ENCODE measurements at places on chromosomes 3 and 15.
A peak's percentile ranks its signal among the peaks of the same experiment; 100 is the strongest.

- DNase-seq = no peak
Observed at GRCh38 chr3:10306156-10306555, 13.4 kb upstream of the GHRL start.

DNA sequence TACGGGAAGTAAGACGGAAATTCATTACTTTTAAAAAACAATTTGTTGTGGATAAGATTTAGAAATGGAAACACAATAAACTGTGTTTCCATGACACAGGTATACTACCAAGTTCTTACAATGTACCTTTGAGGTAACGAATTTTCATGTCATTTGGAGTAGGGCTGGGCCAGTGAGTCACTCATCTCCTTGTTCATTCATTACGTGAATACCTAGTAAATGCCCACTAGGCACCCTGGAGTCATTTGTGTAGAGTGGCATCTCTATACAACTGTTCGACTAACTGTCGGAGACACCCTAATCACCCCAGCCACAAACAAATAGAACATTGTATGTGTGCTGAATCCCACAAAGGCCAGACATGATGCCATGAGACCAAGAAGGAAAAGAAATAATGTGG lies 94.8 kb downstream of the IGF1R start:
- DNase-seq = no peak

DNA sequence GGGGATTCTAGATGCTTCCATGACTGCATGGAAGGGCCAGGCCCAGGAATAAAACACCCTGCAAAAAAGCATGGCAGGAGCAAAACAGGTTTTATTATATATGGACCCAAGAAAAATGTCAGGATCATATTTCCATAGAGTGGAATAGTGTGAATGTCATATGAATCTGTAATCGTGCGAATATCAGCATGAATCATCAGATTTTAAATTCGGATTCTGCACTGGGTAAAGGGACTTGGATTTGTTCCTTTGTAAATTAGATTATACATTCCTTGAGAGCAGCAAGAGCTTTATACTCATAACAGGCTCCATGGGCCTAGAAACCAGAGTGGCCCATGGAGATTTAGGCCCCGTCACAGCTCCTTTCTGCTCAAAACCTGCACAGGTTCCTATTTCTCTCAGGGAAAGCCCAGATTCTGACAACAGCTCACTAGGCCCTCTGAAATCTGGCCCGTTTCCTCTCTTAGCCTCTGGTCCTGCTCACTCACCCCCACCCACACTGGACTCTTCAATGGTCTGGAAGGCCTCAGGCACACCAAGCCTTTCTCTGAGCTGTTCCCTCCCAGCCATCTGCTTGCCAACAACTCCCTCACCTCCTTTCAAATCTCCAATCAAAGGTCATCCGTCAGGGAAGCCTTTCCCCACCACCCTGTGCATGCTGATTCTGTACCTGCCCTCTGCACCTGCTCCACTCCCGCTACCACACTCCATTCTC lies 76.0 kb downstream of the FEM1B start:
- no peak for DNase-seq

GRCh38 chr15:96338766-96339618 lies 8.5 kb downstream of the NR2F2 start:
- DNase-seq = peak; percentile 12

DNA sequence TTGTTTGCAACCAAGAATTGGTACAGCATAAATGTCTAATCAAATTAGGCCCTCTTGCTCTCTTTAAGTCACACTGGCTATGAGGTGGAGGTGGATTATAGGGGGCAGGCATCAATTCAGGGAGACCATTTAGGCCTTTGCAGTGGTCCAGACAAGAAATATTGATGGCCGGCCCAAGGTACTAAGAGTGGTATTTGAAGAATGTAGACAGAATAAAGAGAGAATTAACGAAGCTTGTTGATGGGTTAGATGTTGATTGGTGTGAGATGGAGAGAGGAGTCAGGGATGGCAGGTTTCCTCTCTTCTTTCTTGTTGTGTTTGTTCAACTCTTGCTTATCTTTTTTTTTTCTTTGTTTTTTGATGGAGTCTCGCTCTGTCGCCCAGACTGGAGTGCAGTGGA lies 48.5 kb downstream of the PIK3CA start:
- DNase-seq = no peak

GRCh38 chr3:197256836-197257444 lies 41.5 kb downstream of the DLG1 start:
- peak; percentile 52 for DNase-seq

DNA sequence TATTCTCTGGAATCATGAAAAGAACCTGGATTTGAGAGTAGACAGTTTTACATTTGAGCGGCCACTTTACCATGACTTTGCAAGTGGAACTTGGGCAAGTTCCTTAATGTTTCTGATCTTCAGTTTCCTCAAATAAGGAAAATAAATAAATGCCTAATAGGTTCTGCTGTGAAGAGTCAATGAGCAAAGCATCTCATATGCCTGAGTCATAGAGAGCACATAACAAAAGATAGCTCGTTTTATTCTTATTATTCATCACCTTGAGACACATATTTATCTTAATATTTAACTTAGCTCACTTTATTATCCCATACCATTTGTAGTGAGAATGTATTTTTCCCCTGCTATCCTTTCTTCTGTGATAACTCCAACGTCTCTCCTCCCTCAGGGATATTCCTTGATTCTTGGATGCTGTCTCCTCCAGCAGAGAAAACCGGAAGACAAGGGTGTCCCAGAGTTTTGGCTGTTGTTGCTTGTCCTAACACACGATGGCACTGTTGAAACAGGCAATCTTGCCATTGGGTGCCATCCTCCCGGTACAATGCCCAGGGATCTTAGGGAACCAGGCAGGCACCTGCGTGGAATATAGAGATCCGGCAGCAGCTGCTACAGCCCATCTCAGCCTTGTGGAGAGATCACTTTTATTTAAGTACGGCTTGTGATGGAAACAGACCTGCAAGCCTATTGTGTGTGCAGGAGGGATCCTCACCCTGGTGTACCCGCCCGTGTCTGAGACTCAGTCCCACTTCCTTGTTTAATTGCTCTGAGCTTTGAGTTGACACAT lies 33.3 kb upstream of the VPS33B start:
- peak; percentile 74 for DNase-seq

GRCh38 chr3:106452096-106452495 lies 583.3 kb upstream of the CBLB start:
- DNase-seq = no peak

DNA sequence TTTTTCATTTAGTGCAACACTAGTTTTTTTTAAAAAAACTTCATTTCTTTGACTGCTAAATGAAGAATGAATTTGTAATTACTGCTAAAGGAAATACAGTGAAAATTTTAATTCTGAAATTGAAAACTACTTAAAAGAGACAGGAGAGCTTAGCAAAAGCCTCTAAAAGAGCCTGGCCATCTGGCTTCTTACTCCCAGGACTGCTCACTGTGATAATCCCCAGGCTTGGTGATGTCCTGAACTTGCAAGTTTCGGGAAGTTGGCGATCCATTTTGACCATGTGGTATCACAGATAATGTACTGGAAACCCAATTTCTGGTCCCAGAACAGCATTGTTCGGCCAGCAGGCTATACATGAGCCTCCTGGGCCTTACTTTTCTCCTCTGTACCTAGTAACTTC lies 292.1 kb downstream of the FGF12 start:
- no peak for DNase-seq

All from body of pancreas (tissue), 4 donors.